Stimulated activated CD8-positive, alpha-beta memory T cell treated with anti-CD3 and anti-CD28 coated beads, Interleukin-7, amount 100 ng/mL, for 4 hours (primary cell): ENCODE measurements at places on chromosomes 1 and 21.

DNA sequence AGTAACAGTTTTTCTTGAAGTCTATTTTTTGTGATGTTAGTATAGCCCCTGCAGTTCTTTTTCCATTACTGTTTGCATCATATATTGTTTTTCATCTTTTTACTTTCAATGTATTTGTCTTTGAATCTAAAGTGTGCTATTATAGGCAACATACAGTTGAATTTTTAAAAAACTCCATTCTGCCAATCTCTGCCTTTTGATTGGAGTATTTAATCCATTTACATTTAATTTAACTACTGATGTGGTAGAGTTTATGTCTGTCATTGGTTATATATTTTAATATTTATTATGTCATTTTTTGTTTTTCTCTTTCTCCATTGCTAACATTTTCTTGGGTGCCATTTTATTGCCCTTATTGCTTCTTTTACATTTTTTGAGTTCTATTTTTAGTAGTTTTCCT, 296.3 kb downstream of the HMCN1 start:
- no peak for DNase-seq

GRCh38 chr1:119254067-119254720, 113.7 kb upstream of the WARS2 start:
- DNase-seq, result no peak

GRCh38 chr1:14660801-14661200, 62.3 kb downstream of the KAZN start:
- no peak for DNase-seq

- DNase-seq, result no peak
Observed at GRCh38 chr1:186187601-186188000, 187.5 kb downstream of the TPR start.

GRCh38 chr1:185040408-185040735, 5.0 kb upstream of the RNF2 start:
- no peak for DNase-seq

DNA sequence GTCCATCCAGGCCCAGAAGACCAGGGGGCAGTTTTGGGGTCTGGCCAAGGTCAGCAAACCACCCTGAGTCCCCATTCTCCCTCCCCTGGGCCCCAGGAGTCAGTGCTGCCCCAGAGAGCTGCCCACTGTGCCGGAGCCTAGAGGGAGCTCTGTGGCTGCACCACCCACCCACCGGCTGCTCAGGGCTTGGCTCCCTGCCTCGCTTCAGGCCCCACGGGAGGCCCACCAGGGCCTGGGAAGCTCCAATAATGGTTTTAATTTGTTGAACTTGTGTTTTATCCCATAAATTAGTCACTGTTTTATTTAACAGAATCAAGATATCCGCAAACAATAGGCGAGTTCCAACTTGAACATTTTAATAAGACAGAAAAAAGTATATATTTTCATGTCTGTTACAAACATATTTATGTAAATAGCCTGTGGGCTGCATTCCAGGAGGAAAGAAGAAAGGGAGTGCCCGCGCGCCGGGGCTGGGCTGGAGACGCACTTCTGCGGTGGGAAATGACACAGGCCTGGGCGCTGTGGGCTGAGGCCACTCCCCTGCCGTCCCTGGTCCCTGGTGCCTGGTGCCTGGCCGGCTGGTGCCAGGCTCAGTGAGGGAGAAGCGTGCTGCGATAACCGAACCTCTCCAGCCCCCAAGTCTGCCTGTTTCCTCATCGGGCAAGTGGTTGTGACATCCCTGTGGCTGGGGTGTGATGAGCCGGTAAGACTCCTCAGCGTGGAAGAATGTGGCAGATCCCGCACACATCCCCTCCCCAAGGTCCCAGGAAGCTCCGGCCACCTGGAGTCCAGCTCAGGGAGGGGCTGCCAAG, 160.5 kb downstream of the PEX14 start:
- DNase-seq, result no peak

GRCh38 chr1:212205006-212205405, 80.2 kb upstream of the PPP2R5A start:
- DNase-seq, result no peak

DNA sequence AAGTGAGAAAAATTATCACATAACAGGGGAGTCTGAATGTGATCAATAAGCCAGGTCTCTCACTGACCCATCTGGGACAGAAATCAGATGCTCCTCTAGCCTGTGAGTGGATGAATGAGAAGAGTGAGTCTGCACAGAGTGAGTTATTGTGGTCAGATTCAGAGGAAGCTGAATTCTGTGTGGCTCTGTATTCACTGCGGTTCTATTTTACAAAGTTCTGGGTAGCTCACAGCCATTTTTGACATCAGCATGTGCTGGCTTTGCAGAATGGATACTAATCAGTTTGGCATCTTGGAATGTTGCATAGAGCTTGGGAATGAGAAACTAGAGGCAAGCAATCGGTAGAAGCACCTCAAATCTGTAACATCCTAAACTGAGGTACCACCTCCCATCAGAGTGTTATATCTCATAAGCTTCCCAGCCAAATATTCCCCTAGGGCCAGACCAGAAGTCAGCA, 3.8 kb downstream of the COLGALT2 start:
- DNase-seq, result no peak

DNA sequence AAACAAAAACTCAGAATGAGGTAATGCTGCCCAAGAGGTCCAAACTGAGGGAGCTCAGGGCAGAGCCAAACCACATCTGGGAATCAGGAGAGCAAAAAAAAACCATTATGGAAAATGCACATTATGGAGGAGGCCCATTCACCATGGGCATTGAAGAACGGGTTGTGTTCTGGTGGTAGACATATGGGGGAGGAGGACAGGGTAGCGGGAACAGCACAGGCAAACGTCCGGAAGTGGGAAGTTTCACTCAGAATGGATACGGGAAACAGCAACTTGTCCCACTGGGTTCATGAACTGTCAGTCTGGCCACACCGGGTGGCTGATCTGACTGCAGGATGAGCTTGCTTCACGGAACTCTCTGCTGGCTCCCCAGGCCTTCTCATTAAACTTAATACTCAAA, 139.7 kb downstream of the RRAGC start:
- DNase-seq, result no peak

DNA sequence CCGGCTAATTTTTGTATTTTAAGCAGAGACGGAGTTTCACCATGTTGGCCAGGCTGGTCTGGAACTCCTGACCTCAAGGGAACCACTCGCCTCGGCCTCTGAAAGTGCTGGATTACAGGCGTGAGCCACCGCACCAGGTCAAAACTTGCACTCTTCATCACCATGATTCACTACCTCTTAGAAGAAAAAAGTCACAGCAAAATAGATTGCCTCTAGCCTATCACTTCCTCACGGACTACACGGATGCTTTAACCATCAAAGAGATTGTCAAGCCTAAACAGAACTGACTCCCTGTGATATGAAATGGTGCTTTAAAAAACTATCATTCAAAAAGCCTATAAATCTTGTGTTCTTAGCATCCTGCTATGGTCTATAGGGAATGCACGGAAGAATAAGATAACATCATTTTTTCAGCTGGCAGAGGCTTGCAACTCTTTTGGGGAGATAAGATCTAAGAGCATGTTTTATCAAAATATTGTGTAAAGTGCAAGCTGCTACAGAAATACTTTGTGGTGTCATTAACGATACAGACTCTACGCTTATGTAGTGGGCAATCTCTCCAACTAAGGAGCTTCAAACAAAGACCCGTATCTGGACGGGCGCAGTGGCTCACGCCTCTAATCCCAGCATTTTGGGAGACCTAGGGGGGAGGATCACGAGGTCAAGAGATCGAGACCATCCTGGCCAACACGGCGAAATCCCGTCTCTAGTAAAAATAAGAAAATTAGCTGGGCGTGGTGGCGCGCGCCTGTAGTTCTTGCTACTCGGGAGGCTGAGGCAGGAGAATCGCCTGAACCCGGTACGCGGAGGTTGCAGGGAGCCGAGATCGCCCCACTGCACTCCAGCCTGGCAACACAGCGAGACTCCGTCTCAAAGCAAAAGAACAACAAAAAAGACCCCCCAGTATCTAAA, 966 bp downstream of the TFB2M start:
- no peak for DNase-seq

GRCh38 chr1:92876351-92876750, 44.5 kb downstream of the RPL5 start:
- DNase-seq, result no peak

DNA sequence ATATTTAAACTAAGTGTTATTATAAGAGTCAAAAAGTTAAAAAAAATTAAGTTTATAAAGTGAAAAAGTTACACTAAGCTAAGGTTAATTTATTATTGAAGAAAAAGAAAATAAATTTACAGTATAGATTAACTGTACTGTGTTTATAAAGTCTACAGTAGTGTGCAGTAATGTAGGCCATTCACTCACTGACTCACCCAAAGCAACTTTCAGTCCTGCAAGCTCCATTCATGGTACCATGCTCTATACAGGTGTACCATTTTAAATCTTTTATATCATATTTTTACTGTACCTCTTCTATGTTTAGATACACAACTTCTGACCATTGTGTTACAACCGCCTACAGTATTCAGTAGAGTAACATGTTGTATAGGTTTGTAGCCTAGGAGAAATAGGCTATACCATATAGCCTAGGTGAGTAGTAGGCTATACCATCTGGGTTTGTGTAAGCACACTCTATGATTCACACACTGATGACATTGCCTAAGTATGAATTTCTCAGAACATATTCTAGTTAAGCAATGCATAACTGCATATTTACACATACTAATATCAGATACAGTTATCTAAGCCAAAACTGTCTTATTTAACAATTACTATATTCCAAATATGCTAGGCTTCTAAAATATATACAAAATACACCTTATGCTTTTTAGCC, 80.6 kb upstream of the GFI1 start:
- DNase-seq, result no peak

- no peak for DNase-seq
Observed at GRCh38 chr21:32777269-32777668, 5.7 kb upstream of the PAXBP1 start.

GRCh38 chr1:232367293-232367692, 262.6 kb downstream of the SIPA1L2 start:
- no peak for DNase-seq
